ENCODE measurements at places on chromosomes 16 and 17. TPM values are rescaled to one million over a fixed set of nuclear protein-coding genes. Genes with fewer than 3 reads are reported as not detected.

DNA sequence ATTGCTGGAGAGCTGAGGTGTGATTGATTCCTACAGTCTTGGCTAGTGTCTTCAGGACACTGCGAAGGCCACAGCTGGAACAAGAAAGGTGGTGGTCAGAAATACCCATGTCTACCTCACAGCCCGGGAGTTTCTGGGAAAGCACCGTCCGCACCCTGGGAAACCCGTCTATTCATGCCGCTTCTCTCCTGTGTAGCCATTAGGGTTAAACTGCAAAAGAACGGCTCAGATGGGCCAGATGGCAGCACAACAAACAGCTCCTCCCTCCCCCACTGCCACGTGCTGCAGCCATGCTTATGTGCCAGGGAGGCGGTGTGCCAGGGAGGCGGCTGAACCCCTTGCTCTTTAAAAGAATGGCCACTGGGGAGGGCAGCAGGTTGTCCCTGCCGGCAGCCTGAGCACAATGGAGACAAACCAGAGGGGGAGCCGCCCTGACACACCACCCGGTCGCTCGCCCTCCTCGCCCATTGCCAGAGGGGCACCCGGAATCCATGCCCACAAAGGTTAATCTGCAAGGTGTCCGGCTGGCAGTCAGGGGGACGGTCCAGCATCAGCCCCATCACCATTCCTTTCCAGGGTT lies 65.2 kb downstream of the CYTH1 start:
- no peak for DNase-seq
- H3K4me3 ChIP-seq: peak overlapping the region; percentile 18
- H3K27ac ChIP-seq: no peak overlapping the region
- no peaks in the 10 kb centered on the region for H3K36me3 ChIP-seq

DNA sequence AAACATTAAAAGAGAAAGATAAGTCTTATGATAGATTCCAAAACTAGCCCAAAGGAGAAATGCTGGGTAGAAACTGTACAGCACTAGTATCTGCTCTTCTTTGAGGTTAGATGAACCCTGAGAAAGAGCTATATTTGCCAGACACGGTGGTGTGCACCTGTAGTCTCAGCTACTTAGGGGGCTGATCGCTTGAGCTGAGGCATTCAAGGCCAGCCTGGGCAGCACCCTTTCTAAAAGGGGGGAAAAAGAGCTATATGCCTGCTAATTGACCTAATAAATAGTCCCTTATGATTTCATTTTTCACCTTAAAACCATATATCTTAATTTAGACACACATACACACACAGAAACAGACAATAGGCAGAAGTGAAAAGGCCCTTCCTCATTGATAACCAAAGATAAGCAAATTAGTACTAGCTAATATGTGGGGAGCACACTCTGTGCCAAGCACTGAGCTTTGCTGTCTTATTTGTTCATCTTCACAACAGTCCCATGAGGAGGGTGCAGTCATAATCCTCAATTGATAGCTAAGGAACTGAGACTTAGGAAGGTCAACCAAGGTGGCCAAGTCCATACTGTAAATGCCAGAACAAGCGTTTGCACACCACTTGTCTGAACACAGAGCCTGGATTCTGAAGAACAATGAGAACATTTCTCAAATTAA lies 56.6 kb upstream of the NLK start:
- H3K27ac ChIP-seq: no peak overlapping the region
- H3K36me3 ChIP-seq: no peaks in the 10 kb centered on the region
- no peaks in the 10 kb centered on the region for H3K4me1 ChIP-seq
- DNase-seq: no peak
- H3K27me3 ChIP-seq: 0 out of 2 replicates have a peak, but pooled peaks cover 3% of the 10 kb centered on the region
- H3K4me3 ChIP-seq: no peak overlapping the region

DNA sequence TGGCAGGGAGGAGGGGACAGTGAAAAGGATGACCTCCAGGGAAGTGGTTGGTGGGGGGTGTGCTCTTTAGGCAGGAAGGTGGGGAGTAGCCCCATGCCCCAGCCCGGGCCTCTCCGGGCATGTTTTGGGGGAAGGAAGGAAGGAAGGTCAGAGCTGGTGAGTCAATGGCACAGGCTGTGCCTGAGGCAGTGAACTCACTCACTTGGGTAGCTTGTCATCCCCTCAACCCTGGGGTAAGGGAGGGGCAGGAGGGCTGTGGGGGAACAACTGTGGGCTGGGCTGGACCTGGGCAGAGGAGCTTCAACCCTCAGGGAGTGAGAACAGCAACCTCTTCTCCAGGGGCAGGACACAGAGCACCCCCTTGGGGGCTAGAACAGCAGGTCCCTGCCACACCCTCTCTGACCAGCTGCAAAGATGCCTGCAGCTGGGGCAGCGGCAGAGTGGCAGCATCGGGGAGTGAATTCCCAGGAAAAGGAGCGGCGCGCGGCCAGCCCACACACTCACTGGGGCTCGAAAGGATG lies 6.3 kb downstream of the CSF3 start:
- no peak overlapping the region for H3K4me3 ChIP-seq
- no peak overlapping the region for H3K27ac ChIP-seq
- no peaks in the 10 kb centered on the region for H3K27me3 ChIP-seq
- DNase-seq: no peak
- peaks cover 25% of the 10 kb centered on the region for H3K4me1 ChIP-seq

GRCh38 chr17:57464191-57464864 lies 208.0 kb downstream of the MSI2 start:
- H3K4me3 ChIP-seq: no peak overlapping the region
- no peaks in the 10 kb centered on the region for H3K27me3 ChIP-seq
- H3K4me1 ChIP-seq: peaks cover 39% of the 10 kb centered on the region
- no peak overlapping the region for H3K27ac ChIP-seq

DNA sequence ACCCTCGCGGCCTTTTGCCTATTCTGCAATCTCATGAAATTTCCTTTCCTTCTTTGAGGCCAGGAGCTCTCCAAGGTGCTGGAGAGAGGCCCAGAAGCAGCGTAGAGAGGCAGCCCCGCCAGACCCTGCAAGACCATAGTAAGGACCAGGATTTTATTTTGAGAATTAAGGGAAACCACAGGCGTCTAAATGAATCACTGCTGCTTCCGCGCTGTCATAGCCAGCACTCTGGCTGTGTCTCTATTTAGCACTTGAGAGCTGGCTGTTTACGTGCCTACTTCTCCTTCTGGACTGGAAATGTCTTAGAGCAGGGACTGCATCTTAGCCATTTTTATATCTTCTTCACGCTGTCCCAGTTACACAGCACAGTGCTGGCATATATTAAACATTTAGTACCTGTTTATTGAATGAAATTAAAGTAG lies 37.6 kb upstream of the PIRT start:
- no peaks in the 10 kb centered on the region for H3K27me3 ChIP-seq
- H3K36me3 ChIP-seq: no peaks in the 10 kb centered on the region
- H3K4me3 ChIP-seq: no peak overlapping the region
- H3K27ac ChIP-seq: no peak overlapping the region

The TM4SF5 gene
- total RNA-seq: not detected

GRCh38 chr16:53741546-53741945 lies 37.6 kb downstream of the FTO start:
- DNase-seq: no peak
- H3K27ac ChIP-seq: no peak overlapping the region
- H3K27me3 ChIP-seq: no peaks in the 10 kb centered on the region
- H3K4me3 ChIP-seq: no peak overlapping the region
- H3K36me3 ChIP-seq: no peaks in the 10 kb centered on the region
- H3K4me1 ChIP-seq: peaks cover 24% of the 10 kb centered on the region

The NPIPB8 gene
- total RNA-seq: not detected

The SOX15 gene
- total RNA-seq: not detected

The ZNF19 gene
- total RNA-seq: 4.5 TPM

- H3K4me3 ChIP-seq: no peak overlapping the region
- H3K27me3 ChIP-seq: no peaks in the 10 kb centered on the region
- no peak for DNase-seq
- H3K4me1 ChIP-seq: no peaks in the 10 kb centered on the region
- peaks cover 87% of the 10 kb centered on the region for H3K36me3 ChIP-seq
- no peak overlapping the region for H3K27ac ChIP-seq
Observed at GRCh38 chr17:76907352-76907751, 39.1 kb downstream of the MGAT5B start.

The TIGD7 gene
- 2.1 TPM for total RNA-seq

GRCh38 chr17:82438401-82439193 lies 12.0 kb downstream of the CYBC1 start:
- peak; percentile 47 for DNase-seq
- H3K36me3 ChIP-seq: peaks cover 75% of the 10 kb centered on the region
- no peak overlapping the region for H3K4me3 ChIP-seq
- H3K4me1 ChIP-seq: peaks cover 5% of the 10 kb centered on the region
- no peaks in the 10 kb centered on the region for H3K27me3 ChIP-seq
- no peak overlapping the region for H3K27ac ChIP-seq

DNA sequence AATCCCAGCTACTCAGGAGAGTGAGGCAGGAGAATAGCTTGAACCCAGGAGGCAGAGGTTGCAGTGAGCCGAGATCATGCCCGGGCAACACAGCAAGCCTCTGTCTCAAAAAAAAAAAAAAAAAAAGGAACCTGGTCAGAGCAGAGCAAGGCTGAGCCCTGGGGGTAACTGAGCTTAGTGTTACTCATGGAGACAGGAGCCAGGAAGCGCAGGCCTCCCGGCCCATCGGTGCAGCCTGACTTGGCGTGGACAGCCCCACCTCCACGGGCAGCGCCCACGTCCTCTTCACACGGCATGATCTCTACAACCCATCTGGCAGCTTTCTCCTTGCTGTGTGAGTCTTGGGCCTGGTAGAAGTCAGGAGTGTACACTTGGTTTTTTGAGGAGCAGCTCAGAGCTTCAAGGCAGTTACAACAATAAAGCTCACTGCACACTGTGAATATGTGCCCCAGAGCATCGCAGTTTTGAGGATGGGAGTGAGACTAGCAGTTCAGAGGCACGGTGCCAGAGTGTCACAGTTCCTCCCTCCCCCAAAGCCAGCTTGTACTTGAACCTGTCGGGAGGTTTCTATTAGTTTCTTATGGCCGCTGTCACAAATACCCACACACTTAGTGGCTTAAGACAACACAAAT lies 129.9 kb downstream of the RAP1GAP2 start:
- no peaks in the 10 kb centered on the region for H3K4me1 ChIP-seq
- no peak overlapping the region for H3K4me3 ChIP-seq
- no peak for DNase-seq
- H3K36me3 ChIP-seq: no peaks in the 10 kb centered on the region
- H3K27me3 ChIP-seq: no peaks in the 10 kb centered on the region
- no peak overlapping the region for H3K27ac ChIP-seq

The WFDC1 gene
- total RNA-seq: 143 TPM

All from SJSA1 (cell line).